ENCODE measurements at places on chromosomes 11 and 22. TPM values are rescaled to one million over a fixed set of nuclear protein-coding genes. Genes with fewer than 3 reads are reported as not detected.

DNA sequence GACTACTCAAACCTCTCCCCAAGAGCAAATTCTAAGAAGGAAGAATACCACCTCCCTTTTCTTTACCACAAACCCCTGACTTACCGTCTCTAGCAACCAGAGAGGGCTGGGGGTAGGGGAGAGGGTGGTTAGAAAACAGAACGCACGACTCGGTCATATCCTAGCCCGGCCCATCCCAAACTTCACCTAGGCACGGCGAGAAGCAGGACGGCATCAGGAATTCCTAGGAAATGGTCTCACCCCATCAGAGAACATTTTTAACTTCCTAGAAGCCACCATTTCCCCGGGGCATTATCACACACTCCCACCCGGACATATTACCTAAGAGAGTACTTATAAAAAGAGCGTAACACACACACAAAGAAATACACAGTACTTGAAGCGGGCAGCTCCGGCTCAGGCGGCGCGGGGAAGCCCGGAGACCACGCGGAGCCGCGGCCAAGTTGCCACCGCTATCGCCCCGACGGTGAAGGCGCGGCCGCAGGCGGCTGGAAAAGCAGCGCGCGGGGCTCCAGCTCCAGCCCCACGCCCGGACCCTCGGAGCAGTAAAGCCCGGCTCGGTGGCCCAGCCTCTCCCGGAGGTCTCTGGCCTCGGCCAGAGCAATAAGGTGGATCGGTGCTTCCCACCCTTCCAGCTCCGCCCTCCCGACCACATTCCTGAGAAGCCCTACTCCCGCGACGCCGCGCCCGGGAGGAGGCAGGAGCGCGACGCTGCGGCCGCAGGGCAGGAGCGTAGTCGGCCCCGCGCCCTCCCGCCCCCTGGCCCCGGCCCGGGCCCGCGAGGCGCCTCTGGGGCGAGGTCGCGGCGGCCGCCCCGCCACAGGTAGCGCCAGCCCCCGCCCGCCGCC lies 878 bp downstream of the RRAS2 start:
- no peak for DNase-seq
- H3K4me1 ChIP-seq: peaks cover 2% of the 10 kb centered on the region
- no peaks in the 10 kb centered on the region for H3K36me3 ChIP-seq
- H3K27me3 ChIP-seq: no peaks in the 10 kb centered on the region

- no peaks in the 10 kb centered on the region for H3K4me1 ChIP-seq
- H3K4me3 ChIP-seq: no peak overlapping the region
- H3K27ac ChIP-seq: no peak overlapping the region
- H3K36me3 ChIP-seq: no peaks in the 10 kb centered on the region
Measured at GRCh38 chr22:46678785-46679700, 58.9 kb downstream of the GRAMD4 start.

DNA sequence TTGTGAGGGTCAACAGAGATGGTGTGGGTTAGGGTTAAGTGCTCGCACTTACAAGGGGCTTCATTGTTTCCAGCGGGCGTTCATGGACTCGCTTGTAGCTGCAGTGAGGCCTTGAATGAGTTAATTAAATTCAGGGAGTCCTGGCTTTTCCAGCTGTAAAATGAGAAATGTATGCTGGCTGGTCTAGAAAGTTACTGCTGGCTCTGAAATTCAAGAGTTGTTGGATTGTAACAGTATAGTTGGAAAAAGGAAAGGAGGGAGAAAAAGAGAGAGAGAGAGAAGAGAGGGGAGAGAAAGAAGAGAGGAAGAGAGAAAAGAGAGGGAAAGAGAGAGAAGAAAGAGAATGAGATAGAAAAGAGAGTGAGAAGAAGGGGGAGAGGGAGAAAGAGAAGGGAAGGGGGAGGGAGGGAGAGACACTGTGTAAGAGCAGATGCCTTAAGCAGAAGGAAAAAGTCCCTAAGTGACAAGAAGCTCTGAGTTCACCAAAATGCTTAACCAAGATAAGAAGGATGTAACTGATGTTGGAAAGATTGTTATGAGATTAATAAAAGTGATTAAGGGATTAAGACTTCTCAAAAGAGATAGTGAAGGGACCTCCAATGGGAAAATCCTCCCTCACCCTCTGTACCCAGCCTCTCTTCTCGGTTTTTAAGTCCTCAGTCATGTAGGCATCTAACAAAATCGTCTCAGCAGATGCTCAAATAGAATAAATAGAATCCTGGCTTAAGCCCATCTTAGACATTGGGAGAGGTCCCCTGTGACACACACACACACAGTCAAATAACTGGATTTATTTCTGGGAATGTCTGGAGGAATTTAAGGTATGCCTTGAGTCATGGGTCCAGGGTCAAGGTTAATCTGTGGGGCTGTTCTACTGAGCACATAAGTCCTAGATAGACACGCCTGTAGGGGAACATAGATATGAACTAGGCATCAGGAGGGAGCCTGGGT lies 477.9 kb downstream of the MIAT start:
- no peak for DNase-seq
- no peaks in the 10 kb centered on the region for H3K27me3 ChIP-seq
- no peaks in the 10 kb centered on the region for H3K36me3 ChIP-seq
- no peak overlapping the region for H3K4me3 ChIP-seq
- H3K4me1 ChIP-seq: no peaks in the 10 kb centered on the region

KDM4F gene
- total RNA-seq: not detected

DNA sequence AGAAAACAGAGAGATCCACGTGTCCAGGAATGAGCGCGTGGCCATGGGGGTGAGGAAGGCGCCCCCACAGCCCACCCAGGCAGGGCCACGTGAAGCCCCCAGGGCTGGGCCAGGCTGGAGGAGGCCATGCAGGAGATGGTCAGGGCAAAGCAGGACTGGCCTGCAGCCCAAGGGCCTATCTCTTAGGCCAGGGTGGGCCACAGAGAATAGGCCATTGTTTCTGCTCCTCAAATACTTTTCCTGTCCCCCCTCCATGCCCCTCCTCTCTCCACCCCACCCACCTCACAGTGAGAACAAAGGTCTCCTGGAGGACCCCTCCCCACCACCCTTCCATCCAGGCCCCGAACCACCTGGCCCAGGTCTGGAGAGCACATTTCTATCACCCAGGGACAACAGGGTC lies 8.3 kb upstream of the CDC42EP1 start:
- H3K27me3 ChIP-seq: no peaks in the 10 kb centered on the region
- H3K4me1 ChIP-seq: peaks cover 22% of the 10 kb centered on the region
- no peaks in the 10 kb centered on the region for H3K36me3 ChIP-seq
- no peak for DNase-seq
- H3K27ac ChIP-seq: no peak overlapping the region
- no peak overlapping the region for H3K4me3 ChIP-seq

- no peaks in the 10 kb centered on the region for H3K27me3 ChIP-seq
- no peak for DNase-seq
- no peaks in the 10 kb centered on the region for H3K4me1 ChIP-seq
- no peak overlapping the region for H3K4me3 ChIP-seq
Measured at GRCh38 chr11:17394743-17395390, 6.4 kb upstream of the KCNJ11 start.

CDC42EP2 gene
- total RNA-seq: 8.1 TPM

GRCh38 chr11:122852074-122852795 lies 13.9 kb downstream of the CRTAM start:
- peaks cover 21% of the 10 kb centered on the region for H3K4me1 ChIP-seq
- no peak overlapping the region for H3K27ac ChIP-seq
- no peak overlapping the region for H3K4me3 ChIP-seq
- no peak for DNase-seq
- no peaks in the 10 kb centered on the region for H3K36me3 ChIP-seq

- H3K36me3 ChIP-seq: no peaks in the 10 kb centered on the region
Measured at GRCh38 chr11:67382276-67383136, 9.1 kb upstream of the CLCF1 start.

GRCh38 chr11:76623171-76623883 lies 47.2 kb downstream of the LRRC32 start:
- no peaks in the 10 kb centered on the region for H3K36me3 ChIP-seq
- no peak overlapping the region for H3K27ac ChIP-seq
- no peaks in the 10 kb centered on the region for H3K27me3 ChIP-seq
- no peak overlapping the region for H3K4me3 ChIP-seq
- no peak for DNase-seq
- no peaks in the 10 kb centered on the region for H3K4me1 ChIP-seq

KCNJ1 gene
- total RNA-seq: not detected

ACRV1 gene
- total RNA-seq: 0.26 TPM

DNA sequence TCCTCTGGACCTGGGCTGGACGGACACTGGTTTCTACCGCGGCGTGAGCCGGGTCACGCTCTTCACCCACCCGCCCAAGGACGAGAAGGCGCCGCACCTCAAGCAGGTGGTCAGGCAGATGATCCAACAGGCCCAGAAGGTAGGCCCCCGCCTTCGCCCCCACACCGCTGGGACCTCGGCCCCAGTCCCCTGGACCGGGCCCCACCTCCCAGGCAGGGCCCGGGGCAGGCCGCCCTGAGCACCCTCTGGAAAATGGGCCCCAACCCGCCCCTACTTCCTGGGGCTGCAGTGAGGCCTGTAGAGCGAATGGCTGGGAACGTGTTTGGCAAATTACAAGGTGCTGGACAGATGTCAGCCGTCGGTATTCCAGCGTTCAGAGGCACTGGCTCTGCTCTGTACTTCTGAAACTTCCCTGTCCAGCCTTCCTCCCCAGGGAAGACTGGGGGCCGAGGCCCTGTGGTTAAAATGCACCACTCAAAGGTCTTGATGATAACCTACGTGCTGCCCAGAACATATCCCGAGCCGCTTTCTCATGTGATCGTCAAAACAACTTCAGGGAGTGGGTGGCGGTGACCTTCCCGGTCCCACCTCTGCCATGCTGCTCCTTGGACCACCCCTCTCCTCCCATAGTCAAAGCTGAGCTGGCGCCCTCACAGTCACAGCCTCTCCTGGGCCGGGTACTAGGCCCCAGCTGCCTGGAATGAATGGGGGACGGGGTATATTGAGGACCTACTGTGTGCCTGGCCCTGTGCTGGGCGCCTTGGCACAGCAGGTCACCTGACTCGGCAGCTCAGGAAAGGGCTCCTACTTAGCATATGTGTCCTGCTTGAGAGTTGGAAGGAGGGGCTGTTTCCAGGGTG lies 869 bp downstream of the FAM83F start:
- no peak for DNase-seq
- no peak overlapping the region for H3K4me3 ChIP-seq
- H3K4me1 ChIP-seq: no peaks in the 10 kb centered on the region

IRAG1 gene
- 0.21 TPM for total RNA-seq

CST6 gene
- total RNA-seq: 0.23 TPM

DNA sequence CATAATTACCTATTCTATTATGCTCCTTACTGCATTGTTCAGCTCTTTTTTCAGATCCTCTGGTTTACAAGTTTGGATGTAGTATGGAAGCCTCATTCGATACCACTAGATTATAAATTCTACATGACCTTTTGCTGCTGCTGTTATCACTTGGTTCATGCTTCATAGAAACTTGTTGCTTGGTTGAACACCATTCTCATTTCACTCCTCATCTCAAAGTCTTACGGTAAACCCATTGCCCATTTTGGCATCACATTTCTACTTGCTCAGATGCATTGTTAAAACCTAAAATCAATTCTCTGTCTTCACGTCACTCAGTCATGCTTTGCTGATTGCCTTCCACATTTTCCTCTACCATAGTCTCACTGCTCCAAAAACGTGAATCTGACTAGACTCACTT lies 155.5 kb upstream of the DDI1 start:
- no peaks in the 10 kb centered on the region for H3K4me1 ChIP-seq
- H3K27me3 ChIP-seq: no peaks in the 10 kb centered on the region
- no peak overlapping the region for H3K4me3 ChIP-seq
- H3K27ac ChIP-seq: no peak overlapping the region

PNPLA5 gene
- total RNA-seq: not detected

DNA sequence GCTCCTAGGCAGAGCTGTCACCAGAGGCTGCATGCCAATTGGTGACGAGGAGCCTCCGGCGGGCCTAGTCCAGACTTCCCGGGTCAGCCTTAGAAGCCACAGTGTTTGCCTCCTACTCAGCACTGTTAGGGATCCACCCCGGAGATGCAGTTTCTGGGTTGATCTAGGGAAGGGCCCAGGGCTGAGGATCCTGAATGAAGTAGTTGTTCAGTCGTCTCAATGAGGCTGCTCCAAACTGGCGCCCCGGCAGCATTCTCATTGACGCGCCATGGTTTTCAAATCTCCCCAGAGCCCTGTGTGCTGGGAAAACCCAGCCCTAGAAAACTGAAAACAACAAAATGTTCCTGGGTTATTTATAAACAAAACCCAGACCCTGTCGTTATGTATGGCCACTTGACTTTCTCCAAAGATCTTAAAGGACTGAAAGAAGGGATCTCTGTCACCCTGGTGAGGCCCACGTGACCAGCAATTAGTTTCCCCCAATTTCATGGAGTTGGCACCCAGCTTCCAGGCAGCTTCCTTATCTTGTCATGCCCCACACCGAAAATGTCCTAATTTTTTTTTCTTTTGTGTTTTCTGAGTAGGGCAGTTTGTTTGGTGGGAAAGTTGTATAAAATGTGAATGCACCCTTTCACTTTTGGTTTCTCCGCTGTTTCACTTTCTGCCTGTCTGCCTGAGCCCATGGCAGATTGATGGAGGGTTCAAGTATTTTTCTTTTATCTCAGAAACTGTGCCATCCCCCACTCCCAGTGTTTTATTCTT lies 2.0 kb upstream of the EHD1 start:
- peak overlapping the region; percentile 97 for H3K27ac ChIP-seq
- no peak overlapping the region for H3K4me3 ChIP-seq
- DNase-seq: no peak

DNA sequence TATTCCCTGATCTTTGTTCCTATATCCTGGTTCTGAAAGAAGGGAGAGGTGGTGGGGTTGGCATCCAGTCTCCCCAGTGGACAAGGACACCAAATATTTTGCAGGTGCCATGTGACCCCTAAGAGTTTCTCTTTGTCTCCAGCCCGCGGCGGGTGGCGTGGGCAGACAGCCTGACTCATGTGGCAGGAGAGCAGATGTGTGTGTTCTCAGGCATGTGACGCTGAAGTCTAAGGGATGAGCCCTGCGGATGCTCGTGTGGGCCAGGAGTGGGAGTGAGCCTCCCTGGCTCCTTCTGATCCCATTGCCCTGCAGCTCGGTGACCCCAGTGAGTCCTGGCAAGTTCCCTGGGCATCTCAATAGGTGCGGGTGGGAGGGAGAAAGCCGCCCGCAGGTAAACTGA lies 94.8 kb upstream of the TBCEL start:
- no peak for DNase-seq
- no peak overlapping the region for H3K27ac ChIP-seq
- H3K4me3 ChIP-seq: no peak overlapping the region
- H3K4me1 ChIP-seq: no peaks in the 10 kb centered on the region

DNA sequence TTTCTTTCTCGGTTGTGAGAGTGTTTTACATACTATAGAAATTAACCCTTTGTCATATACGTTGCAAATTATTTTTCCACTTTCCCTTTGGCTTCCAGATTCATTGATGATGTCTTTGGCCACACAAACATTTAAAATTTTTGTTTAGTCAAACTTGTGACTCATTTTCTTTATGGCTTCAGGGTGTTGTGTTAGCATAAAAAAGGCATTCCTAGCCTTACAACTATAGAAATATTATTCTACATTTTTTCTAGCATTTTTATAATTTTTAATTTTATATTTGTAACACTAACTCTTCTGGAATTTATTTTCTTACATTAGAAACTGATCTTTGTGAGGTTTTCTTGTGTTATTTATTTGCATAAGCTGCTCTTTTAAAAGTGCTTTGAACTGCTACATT lies 12.1 kb downstream of the GRIA4 start:
- no peaks in the 10 kb centered on the region for H3K27me3 ChIP-seq
- H3K36me3 ChIP-seq: no peaks in the 10 kb centered on the region
- no peak overlapping the region for H3K27ac ChIP-seq

All from Panc1 (cell line).